Vagina (tissue), 2 donors: ENCODE measurements at places on chromosomes 12 and 14.

DNA sequence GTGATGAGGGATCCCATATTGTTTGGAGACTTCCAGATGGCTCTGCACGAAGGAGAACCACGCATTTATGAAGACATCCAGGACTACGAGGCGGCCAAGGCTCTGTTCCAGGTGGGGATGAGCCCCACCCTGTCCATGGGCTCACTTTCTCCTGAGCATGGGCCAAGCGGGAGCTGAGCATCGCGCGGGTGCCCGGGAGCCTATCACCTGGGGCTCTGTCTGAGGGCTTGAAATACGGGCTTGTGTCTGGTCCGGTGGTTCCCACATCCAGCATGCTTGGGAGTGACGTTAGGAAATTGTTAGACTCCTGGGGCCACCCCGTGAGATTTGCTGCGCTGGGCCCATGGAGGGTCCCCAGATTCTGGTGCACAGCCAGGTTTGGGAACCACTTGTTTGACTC lies 92.9 kb downstream of the CCDC92 start:
- H3K36me3 ChIP-seq: no peaks in the 10 kb centered on the region
- no peak overlapping the region for H3K4me3 ChIP-seq
- no peak overlapping the region for H3K27ac ChIP-seq
- no peaks in the 10 kb centered on the region for H3K4me1 ChIP-seq
- no peaks in the 10 kb centered on the region for H3K27me3 ChIP-seq

DNA sequence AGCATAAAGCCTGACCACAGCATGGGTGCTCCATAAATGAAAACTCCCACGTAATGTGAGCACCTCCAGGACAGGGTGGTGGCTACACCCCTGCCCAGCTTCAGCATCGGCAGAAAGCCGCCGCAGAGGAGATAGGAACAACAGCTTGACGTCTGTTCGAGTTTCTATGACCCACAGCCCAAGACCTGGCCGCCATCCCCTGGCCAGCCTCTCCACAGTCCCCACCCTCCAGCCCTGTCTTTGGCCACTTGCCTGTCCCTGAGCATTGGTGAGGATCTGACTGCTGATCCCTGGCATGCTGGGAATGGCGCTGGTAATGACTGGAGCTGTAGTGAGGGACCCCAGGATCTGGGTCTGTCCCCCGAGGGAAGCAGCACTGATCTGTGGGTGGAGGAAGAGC lies 21.3 kb downstream of the POU6F1 start:
- no peaks in the 10 kb centered on the region for H3K36me3 ChIP-seq
- H3K27ac ChIP-seq: no peak overlapping the region
- H3K4me3 ChIP-seq: no peak overlapping the region
- H3K4me1 ChIP-seq: no peaks in the 10 kb centered on the region

GRCh38 chr14:105536691-105537579 lies 10.6 kb downstream of the TMEM121 start:
- H3K4me1 ChIP-seq: no peaks in the 10 kb centered on the region
- no peak overlapping the region for H3K27ac ChIP-seq
- DNase-seq: no peak

- H3K4me1 ChIP-seq: no peaks in the 10 kb centered on the region
- no peaks in the 10 kb centered on the region for H3K27me3 ChIP-seq
- no peak for DNase-seq
- H3K27ac ChIP-seq: no peak overlapping the region
- H3K4me3 ChIP-seq: no peak overlapping the region
- no peaks in the 10 kb centered on the region for H3K36me3 ChIP-seq
These were observed 94.0 kb downstream of the C12orf50 start for GRCh38 chr12:87935216-87935615.

DNA sequence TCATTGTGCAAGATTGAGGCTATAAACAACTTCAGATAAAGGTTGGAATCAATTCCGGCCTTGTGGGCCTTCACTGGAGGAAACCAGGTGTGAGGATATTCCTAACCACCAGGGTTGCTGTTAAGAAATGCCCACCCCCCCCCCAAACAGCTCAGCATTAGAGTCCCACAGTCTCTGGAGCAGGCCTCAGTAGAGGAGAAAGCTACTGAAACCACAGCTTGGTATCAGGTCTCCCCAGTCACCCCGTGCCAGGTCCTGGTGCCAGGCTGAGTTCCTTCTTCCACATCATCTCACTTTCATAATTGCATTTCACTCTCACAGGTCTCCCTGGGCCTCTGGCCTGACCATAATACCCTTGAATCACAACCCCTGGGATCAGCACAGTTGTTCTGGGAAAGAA lies 12.5 kb downstream of the GALNT6 start:
- no peaks in the 10 kb centered on the region for H3K36me3 ChIP-seq
- no peaks in the 10 kb centered on the region for H3K4me1 ChIP-seq
- DNase-seq: no peak
- no peaks in the 10 kb centered on the region for H3K27me3 ChIP-seq

GRCh38 chr12:29783773-29784666 lies at the start of gene TMTC1:
TSS of gene TMTC1 (minus strand) at chr12:29783942. CDS start at chr12:29783751, 191 bp downstream.
- no peaks in the 10 kb centered on the region for H3K36me3 ChIP-seq
- no peaks in the 10 kb centered on the region for H3K27me3 ChIP-seq
- H3K4me1 ChIP-seq: peaks cover 9% of the 10 kb centered on the region
- DNase-seq: no peak

DNA sequence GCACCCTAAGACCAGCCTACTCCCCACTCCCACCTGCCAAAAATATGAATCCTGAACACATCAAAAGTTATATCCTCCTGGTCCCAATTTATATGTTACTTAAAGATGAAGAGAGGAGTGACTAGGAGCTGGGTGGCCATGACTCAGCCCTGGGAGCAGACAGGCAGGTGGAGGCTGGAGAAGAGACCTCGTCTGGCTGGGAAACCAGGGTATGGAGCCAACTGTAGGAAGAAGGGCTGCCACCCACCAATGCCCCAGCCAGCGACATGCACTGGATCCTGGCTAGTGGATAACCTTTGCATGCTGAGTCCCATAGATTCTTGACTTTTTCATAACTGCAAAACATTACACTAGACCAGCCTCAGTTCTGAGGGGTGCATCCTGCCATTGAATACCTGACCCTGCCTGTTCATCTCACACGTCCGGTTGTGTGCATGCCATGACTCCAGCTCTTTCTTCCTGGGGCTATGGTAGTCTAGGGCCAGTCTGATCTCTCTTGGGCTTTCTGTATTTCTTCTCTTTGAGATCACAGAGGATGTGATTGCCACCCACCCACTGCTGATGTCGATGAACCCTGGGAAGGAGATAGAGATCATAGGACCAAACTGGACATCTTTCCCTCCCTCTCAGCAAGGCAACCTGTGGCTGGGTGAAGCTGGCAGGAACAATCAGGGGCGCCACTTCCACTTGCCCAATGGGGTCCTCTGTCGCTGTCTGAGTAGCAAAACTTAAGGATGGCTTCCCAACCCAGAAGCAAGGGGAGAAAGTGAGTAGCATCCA lies 69.6 kb upstream of the DDX11 start:
- H3K27me3 ChIP-seq: no peaks in the 10 kb centered on the region
- peaks cover 3% of the 10 kb centered on the region for H3K4me1 ChIP-seq
- H3K27ac ChIP-seq: no peak overlapping the region
- no peak overlapping the region for H3K4me3 ChIP-seq
- no peaks in the 10 kb centered on the region for H3K36me3 ChIP-seq

- no peaks in the 10 kb centered on the region for H3K27me3 ChIP-seq
- no peak overlapping the region for H3K27ac ChIP-seq
- H3K4me3 ChIP-seq: no peak overlapping the region
- no peaks in the 10 kb centered on the region for H3K36me3 ChIP-seq
- H3K4me1 ChIP-seq: no peaks in the 10 kb centered on the region
These were observed 76.3 kb upstream of the OTX2 start for GRCh38 chr14:56886471-56887062.

GRCh38 chr14:66498311-66498710 lies 9.6 kb upstream of the GPHN start:
- H3K36me3 ChIP-seq: no peaks in the 10 kb centered on the region
- H3K4me1 ChIP-seq: no peaks in the 10 kb centered on the region
- H3K4me3 ChIP-seq: no peak overlapping the region
- H3K27me3 ChIP-seq: no peaks in the 10 kb centered on the region
- DNase-seq: no peak
- no peak overlapping the region for H3K27ac ChIP-seq
